Stimulated activated CD8-positive, alpha-beta memory T cell treated with anti-CD3 and anti-CD28 coated beads, Interleukin-7, amount 100 ng/mL, for 48 hours (primary cell): ENCODE measurements at places on chromosomes 4 and X.

DNA sequence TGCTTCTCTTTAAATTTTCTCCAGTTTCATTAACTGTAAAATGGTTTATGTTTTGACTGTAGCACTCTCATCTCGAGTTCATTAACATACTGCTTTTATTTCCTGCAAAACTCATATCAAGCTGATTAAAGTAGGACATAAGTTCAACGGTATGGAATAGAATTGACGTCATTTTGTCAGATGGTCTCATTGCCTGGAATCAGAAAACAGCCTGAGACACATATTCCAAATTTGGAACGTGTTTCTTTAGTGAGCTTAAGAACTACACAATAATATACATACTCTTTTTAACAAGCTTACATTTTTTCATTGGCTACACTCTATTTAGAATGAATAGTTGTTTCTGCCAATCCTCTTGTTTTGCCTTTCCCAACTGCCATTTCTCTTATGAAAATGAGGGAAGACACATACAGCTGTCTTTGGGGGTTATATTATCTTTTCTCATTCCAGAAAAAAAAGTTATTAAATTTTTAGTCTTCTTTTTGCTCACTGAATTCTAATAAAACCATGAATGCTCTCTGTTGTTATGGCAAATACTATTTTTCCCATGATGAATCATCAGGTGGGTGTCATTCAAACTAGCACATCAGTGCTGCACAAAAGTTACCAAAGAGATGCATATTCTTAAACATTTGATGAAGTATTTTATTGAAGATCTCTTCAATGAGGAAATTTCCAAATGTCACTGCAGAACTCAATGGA is 162.8 kb downstream of the GABRB1 start:
- no peak for DNase-seq

GRCh38 chr4:73816814-73817213 is 19.7 kb upstream of the CXCL6 start:
- DNase-seq, result no peak

DNA sequence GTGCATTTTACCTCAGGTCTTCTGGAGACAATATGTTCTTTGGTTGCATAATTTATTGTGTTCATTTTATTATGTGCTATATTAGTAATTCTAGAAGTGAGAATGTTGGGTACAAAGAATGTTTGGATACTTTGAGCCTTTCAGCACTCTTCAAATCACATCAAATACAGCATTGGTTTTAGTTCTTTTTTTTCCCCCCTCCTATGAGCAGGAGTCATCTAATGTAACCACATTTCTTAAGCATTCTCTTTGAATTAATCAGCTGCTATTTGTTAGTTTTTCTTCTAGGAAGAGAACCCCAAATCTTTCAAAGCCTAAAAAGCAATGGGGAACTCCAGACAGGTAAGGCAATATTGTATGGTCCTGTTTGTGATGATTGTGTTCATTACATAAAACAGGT is 46.7 kb downstream of the ARL9 start:
- DNase-seq, result no peak

- DNase-seq, result no peak
Observed at GRCh38 chr4:92522356-92522755, 218.6 kb downstream of the GRID2 start.

GRCh38 chr4:151143811-151144210 is 44.4 kb downstream of the RPS3A start:
- no peak for DNase-seq

- no peak for DNase-seq
Observed at GRCh38 chr4:7403001-7403400, 31.7 kb downstream of the PSAPL1 start.

DNA sequence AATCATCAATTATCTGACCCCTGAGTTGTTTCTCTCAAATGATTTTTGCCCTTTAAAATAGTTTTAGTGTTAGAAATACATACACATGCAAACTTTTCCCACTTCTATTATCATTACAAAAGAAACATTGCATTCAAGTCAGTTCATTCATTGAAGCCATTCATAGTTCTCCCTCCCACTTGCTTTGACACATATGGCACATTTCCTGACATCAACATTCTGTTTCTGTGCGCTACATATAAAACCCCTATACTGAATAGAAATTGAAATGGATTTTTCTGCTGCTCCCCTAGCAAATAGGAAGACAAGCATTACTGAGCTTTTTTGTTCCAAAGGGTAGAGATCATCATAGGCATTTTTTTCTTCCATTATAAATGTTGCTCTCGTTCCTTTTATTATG is 497.9 kb upstream of the PCDH10 start:
- DNase-seq, result no peak

DNA sequence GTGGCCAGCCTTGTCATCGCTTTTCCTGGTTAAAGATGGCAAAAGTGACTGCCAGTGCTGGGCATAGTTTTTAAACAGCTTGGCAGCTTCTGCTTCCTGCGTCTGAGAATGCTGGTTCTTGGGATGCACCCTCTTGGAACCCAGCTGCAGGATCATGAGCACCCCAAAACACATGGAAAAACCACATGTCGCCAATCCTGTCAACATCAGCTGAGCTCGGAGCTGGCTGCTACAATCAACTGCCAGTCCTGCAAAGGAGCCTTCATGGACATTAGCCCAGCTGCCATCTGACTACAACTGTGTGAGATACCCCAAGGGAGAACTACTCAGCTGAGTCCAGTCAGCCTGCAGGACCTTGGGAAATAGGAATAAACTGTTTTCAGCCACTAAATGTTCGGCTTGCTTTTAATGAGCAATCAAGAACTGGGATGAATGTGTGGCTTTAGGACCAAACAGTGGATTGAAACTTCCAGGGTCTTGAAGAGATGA is 31.0 kb downstream of the OSTC start:
- no peak for DNase-seq

DNA sequence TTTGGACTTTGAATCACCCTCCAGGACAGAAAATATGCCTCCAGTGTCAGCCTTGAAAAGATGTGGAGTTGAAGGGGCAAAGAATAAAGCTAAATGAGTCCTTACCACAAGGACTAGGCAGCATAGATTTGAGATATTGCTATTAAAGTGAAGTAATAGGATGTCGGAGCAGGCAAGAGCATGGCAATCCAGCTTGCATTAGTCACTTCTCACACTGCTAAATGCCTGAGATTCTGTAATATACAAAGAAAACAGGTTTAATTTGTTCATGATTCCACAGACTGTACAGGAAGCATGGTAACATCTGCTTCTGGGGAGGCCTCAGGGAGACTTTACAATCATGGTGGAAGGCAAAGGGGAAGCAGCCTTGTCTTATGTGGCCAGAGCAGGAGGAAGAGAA is 109.8 kb upstream of the PCDH7 start:
- DNase-seq, result no peak

DNA sequence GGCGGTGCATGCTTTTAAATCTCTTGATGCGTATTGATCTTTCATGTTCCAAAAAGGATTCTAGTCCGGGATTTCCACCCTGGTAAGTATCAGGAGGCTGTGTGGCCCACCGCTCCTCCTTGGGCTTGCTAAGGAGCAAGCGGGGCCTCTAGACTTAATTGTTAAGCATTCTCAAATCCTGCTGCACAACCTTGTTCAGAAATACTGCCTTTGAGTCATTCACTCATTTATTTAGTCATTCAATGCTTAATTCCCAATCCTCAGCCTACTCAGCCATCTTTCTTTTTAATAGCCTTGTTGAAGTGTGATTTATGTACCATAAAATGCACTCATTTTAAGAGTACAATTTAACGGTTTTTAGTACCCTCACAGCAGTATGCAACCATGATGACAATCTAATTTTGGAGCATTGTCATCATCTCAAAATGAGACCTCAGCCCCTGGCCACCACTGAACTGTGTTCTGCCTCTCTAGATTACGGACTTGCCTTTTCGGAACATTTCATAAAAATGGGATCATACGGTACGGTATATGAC is 15.6 kb upstream of the SLC2A9 start:
- DNase-seq, result no peak

GRCh38 chrX:21438792-21439191 is 64.6 kb downstream of the CNKSR2 start:
- no peak for DNase-seq

DNA sequence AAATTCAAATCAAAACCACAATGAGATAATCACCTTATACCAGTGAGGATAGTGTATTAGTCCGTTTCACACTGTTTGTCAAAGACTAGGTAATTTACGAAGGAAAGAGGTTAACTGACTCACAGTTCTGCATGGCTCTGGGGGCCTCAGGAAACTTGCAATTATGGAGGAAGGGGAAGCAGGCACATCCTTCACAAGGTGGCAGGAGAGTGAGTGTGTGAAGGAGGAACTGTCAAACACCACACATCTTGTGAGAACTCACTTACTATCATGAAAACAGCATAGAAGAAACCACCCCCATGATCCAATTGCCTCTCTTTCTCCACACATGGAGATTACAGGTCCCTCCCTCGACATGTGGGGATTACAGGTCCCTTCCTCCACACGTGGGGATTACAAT is 54.7 kb upstream of the TRPC5 start:
- no peak for DNase-seq

- DNase-seq, result no peak
Observed at GRCh38 chr4:40789771-40790170, 40.0 kb downstream of the NSUN7 start.

DNA sequence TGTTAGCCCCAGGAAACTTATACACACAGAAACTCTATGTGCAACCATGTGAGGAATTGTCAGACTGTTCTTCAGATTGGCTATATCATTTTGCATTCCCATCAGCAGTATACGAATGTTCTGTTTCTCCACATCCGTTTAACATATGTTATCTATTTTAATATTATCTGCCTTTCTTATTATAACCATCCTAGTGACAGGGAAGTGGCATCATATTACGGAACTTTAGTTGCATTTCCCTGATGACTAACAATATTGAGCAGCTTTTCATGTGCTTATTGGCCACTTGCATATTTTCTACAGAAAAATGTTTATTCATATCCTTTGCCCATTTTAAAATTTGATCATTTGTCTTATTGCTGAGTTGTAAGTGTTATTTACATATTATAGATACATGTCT is 36.5 kb upstream of the IL15 start:
- DNase-seq, result no peak

GRCh38 chr4:15605537-15605936 is 49.6 kb downstream of the FBXL5 start:
- DNase-seq, result no peak

- DNase-seq, result no peak
Observed at GRCh38 chr4:130486186-130486585, 1390.2 kb downstream of the C4orf33 start.

GRCh38 chr4:18422685-18423084 is 401.1 kb upstream of the LCORL start:
- DNase-seq, result no peak

- DNase-seq, result peak; percentile 22
Observed at GRCh38 chrX:19554786-19555185, 39.5 kb upstream of the MAP3K15 start.

- no peak for DNase-seq
Observed at GRCh38 chr4:57110640-57111511, 691 bp upstream of the IGFBP7 start.

DNA sequence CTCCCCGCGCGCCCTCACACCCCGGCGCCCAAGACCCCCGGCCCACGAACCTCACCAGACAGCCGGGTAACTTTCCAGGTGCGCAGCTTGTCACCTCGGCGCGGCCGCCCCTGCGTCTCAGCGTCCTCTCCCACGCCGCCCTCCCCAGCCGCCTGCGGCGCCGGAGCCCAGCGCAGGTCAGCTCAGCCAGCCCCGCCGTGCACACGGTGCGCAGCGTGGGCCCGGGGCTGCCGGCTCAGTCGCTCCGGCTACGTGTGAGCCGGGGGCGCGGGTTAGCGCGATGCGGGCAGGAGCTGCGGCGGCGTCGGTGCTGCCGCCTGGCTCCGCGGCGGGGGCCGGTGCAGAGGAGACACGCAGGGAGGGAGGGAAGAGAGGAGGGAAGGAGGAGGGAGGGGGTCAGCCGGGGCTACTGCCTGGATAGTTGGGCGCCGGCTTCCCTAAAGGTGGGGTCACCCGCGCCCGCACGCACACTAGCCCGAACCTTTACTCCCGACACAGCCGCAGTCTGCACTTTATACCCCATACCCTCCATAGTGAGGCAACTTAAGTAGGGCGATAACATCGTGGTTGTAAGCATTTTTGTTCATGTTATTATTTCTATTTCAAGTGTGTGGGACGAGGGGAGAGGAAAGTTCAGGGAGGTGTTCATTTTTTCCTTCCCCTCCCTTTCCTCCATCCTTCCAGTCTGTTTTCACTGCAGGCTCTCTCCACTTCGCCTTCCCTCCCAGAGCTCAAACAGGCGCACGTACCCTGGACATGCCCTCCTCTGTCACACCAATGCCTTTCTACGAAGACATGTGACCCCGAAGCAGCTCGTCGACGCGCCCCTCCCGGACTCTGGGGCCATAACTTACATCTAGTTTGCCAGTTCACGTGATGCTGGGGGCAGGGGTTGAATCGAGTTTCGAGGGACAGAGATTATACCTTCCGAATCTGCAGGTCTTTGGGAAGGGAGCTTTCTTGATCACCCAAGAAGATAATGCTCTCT is at the start of gene PRKG2:
Gene PRKG2 (minus strand): TSS at position 342 of the 988 bp plus-strand sequence. CDS start 10,175 bp downstream, outside the sequence.
- DNase-seq, result no peak

GRCh38 chr4:107780665-107781064 is 44.1 kb upstream of the SGMS2 start:
- no peak for DNase-seq

- no peak for DNase-seq
Observed at GRCh38 chr4:36337665-36338185, 56.3 kb downstream of the DTHD1 start.

DNA sequence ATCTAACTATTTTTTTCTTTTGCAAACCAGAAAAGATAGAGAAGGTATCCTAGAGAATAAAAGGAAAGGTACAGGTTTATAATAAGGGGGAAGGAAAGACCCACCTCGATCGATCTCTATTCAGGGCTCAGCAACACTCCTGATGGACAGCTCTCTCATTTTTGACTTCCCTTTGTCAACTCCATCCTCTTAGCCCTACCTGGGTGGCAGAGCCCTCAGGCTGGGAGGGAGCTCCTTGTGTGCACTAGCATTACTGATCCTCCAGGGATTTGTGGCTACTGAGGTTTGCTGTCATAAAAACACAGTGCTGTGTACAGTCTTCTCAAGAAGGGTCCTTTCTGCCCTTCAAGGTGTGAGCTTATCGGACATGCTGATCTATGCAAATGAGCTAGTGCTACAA is 111.0 kb downstream of the MID1 start:
- DNase-seq, result no peak
